Right ventricle myocardium inferior (tissue), 1 donor: ENCODE measurements at places on chromosomes 11 and 22.
A peak's percentile ranks its signal among the peaks of the same experiment; 100 is the strongest.

DNA sequence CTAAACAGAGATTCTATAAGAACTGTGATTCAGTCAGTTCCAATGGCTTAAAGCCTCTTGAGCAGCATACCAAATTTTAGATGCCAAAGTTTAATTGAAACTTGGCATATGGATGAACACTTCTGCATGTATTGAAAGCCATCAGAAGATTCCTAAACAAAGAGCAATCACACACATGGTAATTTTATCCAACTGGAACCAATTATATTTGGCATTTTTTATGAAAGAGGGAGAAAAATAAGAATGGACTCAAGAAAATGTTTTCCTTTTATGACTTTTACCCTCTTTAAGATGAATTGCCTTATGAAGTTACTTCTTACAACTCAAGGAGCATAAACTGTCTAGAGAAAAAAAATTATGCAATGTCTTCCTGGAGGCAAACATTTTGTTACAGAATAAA is 7.4 kb downstream of the TRPC6 start:
- no peak for DNase-seq

- DNase-seq, result peak; percentile 72
These were observed 47.2 kb upstream of the ADA2 start for GRCh38 chr22:17266251-17266971.

DNA sequence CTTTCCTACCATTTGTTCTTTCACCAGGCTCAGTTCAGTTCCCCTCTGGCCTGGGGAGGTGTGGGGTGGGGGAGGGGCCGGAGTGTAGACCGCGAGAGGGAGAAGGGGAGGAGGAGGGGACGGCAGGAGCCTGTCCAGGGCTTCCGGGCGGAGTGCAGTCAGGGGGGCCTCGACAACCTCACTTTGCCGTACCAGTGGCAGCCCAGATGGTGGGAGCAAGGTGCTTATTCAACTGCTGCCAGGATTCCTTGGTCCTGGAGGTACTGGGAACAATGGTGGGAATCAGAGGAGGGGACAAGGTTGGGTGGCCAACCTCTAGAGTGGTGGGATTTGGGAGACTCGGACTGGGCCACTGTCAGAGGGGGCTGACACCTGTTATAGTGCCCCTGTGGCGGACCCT is 1.2 kb downstream of the BACE1 start:
- DNase-seq, result no peak

DNA sequence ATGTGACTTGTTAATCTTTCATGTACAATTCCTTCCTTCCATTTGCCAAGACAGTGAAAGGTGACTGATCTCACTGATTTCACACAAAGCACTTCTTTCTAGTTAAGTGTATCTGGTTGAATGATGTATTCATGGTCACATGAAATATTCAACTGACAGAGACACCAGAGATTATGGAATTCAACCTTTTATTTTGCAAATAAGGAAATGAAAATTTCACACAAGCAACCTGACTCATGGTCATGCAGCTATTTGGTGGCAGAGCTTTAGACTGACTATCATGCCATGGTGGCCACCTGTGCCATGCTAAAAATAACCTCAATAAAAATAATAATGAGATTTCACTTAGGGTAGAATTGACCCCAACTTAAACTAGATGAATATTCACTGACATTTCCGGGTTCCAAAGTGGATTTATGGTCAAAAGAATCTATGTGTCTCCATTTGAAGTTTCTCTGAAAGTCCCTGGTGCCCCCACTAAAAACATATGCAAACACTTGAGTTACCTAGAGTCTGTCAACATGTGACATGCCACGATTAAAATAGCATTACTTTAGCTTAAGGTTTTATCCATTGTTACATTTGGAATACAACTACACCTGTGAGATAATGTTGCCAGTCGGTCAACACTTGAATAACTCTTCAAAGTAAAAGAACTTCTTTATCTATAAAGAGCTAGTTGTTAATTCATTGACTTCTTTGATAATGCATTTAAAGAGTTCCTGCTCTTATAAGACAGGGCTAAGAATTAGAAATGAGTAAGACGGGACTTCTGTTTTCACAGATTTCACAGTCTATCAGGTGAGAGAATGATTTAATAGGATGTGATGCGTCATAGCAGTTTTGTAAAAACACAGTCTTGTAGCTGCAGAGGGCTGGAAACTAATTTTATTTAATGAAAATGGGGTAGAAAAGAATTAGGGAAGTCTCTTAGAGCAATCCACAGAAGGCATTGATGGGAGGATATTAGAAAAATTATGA is 94.6 kb upstream of the OR9G4 start:
- no peak for DNase-seq

DNA sequence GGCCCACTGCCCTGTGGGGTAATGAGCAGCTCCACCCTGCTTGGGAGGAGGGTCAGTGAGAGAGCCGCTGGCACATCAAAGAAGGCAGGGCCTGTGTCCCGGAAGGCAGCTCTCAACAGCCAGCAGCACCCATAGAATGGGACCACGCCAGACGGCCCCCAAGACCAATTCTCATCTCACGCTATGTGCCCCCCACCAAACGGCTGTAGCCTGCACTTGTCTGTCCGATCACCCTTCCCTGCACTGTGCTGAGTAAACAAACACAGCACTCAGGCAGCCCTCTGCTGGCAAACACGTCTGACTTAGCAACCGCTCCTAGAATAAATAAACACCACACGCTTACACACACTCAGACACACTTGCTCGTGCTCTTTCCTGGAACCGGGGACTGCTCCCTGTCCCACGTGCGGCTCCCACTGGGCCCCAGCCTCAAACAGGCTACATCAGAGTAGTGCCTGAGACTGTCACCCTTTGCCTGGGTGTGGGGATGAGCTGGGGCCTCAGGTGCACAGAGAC is 53.2 kb upstream of the CDON start:
- DNase-seq, result peak; percentile 81
